ENCODE measurements at places on chromosomes 3 and 15.

DNA sequence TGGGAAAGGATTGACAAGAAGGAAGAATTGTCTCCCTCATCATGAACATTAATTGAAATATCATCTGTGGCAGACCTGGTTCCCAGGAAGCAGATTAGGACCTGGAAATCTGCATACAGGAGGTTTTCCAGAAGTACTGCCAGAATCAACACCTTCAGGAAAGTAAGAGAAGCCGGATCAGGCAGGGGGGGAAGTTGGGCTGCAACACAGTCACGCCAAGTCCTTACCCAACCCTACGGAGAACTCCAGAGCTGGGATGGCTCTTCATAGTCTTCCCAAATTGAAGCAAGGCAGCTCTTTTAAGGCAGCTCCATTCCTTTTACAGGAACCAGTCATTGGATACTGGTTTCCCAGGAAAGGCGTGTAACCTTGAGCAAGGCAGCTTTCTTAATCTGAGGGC is 35.2 kb upstream of the BFSP2 start:
- DNase-seq, result no peak

DNA sequence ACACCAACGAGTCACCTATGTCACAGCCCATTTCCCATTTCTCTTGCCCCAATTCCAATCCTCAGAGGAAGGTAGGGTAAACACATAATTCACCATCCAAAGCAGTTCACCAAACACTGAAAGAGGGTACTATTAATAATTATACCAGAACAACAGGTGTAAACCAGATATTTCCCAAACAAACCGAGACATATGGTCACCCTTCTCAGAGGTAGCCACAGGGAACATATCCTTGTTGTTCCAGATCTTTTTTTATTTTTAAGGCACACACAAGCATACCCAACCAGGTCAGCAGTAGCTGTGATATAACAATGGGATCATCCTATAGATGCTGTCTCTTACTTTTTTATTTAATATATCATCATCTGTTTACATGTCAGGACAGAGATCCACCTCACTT is 24.7 kb downstream of the MAGI1 start:
- DNase-seq, result no peak

DNA sequence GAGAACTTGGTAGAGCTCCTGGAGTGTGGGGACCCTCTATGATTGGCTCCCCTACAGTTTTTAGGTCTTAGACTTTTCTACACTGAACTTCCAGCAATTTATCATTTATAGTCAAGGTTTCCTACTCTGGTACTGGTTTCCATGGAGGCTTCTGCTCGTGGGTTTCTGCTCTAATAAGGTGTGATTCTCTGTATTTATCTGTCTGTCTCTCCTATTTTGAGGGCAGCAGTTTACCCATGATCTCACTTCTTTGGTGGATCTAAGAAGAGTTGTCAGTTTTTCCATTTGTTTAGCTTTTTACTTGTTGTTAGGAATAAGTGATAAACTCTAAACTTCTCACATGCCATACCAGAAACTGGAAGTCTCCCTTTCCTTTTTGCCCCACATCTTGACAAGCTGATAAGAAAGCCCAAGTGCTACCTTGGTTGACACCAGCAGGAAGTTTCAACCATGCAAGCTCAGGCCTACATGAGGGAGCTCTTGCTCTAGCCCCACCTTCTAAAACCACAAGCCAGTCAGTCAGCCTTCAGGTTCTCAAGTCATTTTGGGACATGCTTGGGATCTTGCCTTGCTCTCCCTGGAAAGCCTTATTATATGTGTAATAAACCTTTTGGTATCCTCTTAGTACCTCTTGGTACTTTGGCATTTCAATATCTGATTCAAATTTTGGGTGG is 10.0 kb downstream of the TIMMDC1 start:
- no peak for DNase-seq

DNA sequence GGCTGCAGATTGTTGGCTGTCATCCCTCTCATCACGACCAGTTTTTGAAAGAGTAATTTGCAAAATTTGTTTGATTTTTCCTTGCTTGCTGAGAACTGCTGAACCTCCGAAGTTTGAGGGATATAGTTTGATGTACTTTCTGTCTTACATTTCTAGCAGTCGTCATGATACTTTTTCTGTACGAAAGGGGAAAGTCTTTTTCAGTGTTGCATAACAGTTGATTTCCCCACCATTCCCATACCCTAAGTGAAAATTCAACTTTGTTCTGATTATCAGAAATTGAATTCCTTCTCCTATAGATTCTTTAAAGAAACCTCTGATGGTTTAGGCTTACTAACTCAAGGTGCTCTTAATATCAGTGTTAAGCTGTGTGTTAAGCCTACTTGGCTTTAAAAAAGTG is 1.6 kb downstream of the PDE8A start:
- DNase-seq, result no peak

GRCh38 chr3:58333206-58334012 is 717 bp downstream of the PXK start:
- DNase-seq, result peak; percentile 18

GRCh38 chr3:57142411-57142723 is 22.8 kb downstream of the IL17RD start:
- DNase-seq, result no peak

- DNase-seq, result no peak
Observed at GRCh38 chr15:59352683-59353082, 20.0 kb downstream of the MYO1E start.

DNA sequence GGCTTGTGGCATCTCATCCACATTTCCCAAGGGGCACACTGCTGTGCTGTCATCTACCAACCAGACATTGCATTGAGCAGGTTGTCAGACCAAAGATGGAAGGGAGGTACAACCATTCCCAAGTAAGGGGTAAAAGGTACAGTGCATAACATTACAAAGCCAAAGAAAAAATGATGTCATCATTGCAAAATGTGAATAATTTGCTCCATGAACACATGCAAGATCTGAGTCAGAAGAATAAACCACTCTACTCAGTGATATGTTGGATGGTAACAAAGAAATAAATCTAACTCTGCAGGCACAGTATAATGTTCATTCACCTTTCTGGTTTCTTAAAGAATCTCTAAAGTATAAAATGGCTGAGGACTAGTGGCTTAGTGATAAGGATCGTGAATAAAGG is 202.7 kb downstream of the MAGI1 start:
- peak; percentile 48 for DNase-seq

DNA sequence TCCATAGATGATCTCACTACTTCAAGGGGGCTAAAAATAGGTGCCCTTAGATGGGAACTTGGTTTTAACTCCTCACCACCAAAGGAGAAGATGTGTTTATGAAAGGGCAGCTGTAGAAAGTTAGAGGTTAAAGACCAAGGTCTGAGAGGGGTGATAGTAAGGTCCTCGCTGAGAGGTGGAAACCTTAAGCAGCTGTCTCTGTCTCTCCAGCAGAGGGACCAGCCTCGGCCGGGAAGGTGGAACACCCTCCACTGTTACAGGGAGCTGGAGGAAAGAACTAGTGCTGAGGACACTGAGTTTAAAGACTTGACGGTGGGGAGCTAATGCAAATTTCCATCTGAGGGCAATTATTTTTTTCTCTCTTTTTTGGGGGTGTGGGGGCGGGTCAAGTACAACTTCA is 8.9 kb upstream of the RLBP1 start:
- DNase-seq, result peak; percentile 15

GRCh38 chr15:52783191-52783829 is 6.8 kb downstream of the ONECUT1 start:
- peak; percentile 18 for DNase-seq

- peak; percentile 58 for DNase-seq
Observed at GRCh38 chr15:96331945-96332636, 1.6 kb downstream of the NR2F2 start.

DNA sequence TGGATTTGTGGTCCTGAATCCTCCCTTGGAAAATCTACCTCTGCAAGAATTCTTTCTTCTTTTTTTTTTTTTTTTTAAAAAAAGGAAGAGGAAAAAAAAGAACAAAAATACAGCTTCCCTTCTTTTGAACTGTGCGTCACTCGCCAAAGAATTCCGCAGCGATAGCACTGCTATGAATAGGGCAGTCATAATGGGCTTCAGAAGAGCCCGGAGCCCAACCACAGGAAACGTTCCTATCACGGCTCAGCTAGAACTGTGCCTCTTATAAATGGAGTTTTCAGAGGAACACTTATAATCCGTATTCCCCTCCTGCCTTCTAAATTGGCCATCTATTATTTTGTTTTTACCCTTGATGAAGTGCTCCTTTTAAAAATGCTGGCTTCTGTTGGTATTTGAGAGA is 227.7 kb downstream of the ADAMTS17 start:
- DNase-seq, result peak; percentile 59

- peak; percentile 85 for DNase-seq
Observed at GRCh38 chr3:69747511-69748258, 8.4 kb downstream of the MITF start.

DNA sequence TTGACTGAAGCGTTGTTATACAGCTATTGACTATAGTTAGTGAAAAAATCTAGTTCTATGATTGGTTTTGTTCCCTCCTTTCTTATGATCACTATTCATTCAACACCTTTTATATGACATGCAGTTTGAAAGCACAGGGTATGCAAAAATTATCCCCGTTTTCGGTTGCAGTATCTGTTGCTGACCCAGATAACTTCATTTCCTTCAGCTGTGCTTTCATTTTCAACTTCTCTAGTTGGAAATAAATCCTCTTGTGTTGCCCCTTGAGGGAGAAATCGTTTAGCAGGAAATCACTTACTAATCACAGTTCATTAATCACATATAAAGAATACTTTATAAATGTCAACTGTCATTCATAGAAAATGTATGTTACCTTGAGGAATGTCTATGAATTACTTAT is 55.1 kb downstream of the MBNL1 start:
- no peak for DNase-seq

Measured in EH (cell line).